Vagina (tissue), 2 donors: ENCODE measurements at places on chromosomes 12 and 14.

GRCh38 chr12:76420222-76420621 is 72.0 kb upstream of the BBS10 start:
- DNase-seq: no peak

GRCh38 chr12:65622056-65622455 is 202.2 kb upstream of the HMGA2 start:
- no peak for DNase-seq

GRCh38 chr12:128818065-128819022 is 5.4 kb downstream of the SLC15A4 start:
- no peak for DNase-seq

DNA sequence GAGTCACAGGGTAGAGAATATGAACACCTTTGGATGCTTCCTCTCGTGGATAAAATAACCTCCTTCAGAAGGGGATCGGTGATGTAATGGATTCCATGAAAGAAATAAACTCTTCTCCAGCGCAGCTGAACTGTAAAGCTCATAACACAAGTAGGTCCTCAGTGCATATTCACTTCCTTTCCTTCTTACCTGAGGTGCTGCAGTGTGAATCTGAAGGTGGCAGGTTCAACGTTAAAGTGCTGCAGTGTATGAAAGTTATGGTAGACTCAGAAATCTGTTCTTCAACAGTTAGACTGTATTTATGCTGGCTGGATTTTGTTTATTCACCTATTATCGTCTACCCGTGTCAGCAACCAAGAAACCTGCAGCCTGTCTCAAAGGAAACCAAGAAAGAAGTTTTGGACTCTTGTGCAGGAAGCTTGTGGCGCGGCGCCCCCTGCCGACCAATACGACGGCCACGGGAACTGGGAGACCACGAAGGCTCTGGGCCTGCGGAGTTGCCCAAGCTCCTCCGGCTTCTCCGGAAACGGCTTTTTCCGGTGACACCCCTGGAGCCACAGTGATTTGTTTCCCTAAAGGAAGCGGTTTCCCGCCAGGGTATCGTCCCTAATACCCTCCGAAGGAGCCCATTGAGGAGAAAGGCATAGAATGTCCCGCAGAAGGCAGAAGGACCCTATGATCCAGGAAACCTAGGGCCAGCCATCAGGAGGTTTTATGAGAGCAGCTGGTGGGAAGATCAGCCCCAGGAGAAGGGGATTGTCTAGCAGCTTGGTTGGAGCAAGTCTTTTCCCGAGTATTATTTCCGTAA is 17.6 kb upstream of the RNASE3 start:
- no peak for DNase-seq

GRCh38 chr14:68363843-68364767 is 428.8 kb downstream of the ZFP36L1 start:
- no peak for DNase-seq

GRCh38 chr12:85836197-85837090 is at the start of gene RASSF9:
Gene RASSF9 (minus strand): TSS chr12:85836409. CDS start chr12:85836201, 208 bp downstream.
- DNase-seq: no peak

GRCh38 chr12:10521555-10521954 is 15.9 kb downstream of the EIF2S3B start:
- DNase-seq: no peak

DNA sequence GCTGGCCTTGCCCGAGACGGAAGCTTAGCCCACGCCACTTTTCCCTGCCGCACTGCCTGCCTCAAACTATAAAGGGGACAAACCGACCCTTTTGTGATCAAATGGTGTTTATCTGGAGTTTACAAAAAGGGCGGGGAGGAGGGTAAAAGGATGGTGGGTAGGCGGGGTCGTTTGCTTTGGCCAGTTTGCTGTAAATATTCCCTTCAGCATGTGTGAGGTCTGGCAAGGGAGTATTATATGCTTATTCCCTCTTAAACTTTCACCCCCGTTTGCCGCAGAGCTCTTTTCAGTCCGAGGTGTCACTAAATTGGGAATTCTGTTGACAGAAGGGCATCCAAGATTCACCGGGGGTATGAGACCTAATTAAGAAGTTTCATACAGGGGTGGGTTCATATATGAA is 3.8 kb upstream of the TBX3 start:
- no peak for DNase-seq

GRCh38 chr12:52691076-52691840 is 11.1 kb upstream of the KRT1 start:
- no peak for DNase-seq
